NCI-H2081 treated with DMSO at 0.1 percent for 48 hours (cell line): ENCODE measurements at places on chromosomes 16 and 17.

- DNase-seq = no peak
Measured at GRCh38 chr17:39231091-39231561, 5.4 kb upstream of the STAC2 start.

- DNase-seq = no peak
Measured at GRCh38 chr16:29028457-29029167, 43.8 kb downstream of the LAT start.

DNA sequence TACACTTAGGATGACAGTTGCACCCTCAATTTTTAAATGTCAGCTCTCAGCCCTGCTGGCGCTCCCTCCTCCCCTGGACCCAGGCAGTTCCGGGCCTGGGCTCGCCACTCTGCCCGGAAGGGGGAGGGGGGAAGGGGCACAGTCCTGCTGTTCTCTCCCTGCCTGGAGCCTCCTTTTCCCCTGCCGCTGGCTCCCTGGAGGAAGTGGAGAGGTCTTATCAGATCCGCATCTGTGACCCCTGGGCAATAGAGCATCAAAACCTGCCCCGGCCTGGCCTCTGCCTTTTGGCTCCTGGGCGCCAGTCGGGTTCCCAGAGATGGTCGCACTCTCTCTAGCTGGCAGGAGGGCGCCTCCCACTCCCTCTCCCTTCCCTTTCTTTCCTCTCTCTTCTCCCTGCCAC lies 149.3 kb downstream of the IRF8 start:
- no peak for DNase-seq

GRCh38 chr16:14132696-14133048 lies 61.6 kb downstream of the MRTFB start:
- DNase-seq = no peak

GRCh38 chr16:70151941-70152509 lies 21.6 kb upstream of the CLEC18C start:
- no peak for DNase-seq

DNA sequence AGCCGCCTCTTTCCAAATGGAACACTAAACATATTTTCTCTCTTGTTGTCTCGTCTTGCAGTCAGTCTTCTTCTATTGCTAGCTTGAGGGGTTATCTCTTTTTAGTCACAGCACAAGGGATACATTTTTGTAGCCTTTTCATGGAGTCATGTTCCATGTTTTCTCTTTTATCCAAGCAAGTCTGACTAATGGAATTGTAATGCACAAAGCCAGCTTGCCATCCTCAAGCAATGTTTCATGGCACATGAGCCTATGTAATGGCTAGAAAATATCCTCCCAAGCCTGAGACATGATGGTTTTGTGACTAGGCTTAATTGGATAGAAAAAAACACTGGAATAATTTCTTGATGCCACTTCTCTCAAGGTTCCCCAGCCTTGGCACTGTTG lies 414.6 kb upstream of the GOT2 start:
- DNase-seq = no peak

- no peak for DNase-seq
Measured at GRCh38 chr17:77948690-77949114, 9.8 kb upstream of the TNRC6C start.

GRCh38 chr17:16297367-16298139 lies 55.7 kb downstream of the CENPV start:
- no peak for DNase-seq

GRCh38 chr17:8338753-8339140 lies 893 bp upstream of the ODF4 start:
- DNase-seq = no peak

DNA sequence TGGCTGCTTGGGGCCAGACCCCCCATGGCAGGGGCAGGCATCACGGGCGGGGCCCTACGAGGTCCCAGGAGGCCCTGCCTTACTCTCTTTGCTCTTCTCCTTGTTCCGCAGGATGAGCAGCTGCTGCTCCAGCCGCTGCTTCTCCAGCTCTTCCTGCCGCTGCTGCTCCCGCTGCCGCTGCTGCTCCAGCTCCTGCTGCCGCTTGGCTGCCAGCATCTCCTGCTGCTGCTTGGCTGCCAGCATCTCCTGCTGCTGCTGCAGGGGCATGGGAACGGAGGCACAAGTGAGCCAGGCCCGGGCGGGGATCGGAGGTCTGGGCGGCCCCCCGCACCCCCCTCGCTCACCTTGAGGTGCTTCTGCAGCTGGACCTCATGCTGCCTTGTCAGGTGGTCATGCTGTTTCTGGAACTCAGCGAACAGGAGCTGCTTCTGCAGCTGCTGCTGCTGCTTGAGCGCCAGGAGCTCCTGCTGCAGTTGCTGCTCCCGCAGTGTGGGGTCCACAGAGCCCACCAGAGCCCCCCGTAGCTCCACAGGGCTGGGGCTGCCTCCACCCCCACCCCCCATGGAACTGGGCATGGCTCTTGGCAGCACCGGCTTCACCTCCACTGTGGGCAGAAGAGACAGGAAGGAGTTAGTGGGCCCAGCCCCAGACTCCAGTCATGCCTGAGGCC lies 22.8 kb downstream of the G6PC3 start:
- no peak for DNase-seq

GRCh38 chr16:83933885-83934683 lies 19.0 kb upstream of the OSGIN1 start:
- DNase-seq = no peak

DNA sequence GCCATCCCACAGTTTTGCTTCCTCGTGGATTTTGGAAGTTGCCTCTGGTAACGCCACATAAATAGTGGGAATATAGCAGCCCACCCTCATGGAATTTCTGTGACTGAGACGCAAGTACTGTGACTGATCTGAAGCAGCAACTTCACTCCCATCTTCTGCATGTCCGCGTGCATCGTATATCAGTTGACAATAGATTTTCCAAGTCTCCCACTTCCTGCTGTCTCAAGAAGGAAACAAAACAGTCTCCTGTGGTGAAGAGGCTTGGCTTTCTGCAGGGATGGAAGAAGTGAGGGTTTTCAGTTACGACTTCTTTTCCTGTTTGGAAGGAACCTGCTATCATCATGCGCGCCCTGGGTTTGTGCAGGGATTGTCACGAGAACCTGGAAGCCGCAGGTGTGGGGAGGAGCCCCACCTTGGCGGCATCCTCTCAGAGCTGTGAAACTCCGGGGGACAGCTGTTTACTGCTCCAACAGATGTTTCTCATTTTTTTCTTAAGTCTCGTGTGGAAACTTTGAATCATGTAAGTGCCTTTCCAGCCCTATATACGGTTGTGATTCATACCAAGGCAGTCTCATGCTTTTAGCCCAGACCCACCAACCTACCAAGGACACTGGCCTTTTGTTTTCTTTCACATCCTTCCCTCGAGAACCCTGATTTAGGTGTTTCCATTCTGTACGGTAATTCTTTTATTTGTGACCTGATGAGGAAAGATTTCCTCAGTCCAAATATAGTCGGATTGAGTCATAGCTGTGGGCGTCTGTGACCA lies 57.5 kb downstream of the WIPI1 start:
- no peak for DNase-seq

DNA sequence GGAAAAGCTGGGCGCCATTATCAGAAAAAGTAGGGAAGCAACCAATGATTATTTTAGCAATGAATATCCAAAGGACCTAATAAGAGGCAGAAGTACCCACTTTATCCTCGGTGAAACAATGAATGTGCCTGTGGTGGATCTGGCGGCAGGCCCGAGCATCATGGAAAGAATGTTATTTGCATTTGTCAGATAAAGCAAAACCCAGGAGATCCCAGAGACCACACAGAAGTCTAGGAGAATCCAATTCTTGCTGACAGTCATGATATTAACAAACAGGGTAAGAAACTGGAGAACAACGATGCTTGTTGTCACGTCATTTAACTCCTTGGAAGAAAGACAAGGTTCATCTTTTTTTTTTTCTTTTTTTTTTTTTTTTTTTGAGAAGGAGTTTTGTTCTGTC lies 12.0 kb upstream of the TNRC6A start:
- no peak for DNase-seq

GRCh38 chr17:2384439-2385127 lies 16.3 kb downstream of the MNT start:
- no peak for DNase-seq

- no peak for DNase-seq
Measured at GRCh38 chr17:34853924-34854323, 107.3 kb downstream of the CCT6B start.

GRCh38 chr16:85514295-85514597 lies 98.9 kb upstream of the GSE1 start:
- DNase-seq = no peak

DNA sequence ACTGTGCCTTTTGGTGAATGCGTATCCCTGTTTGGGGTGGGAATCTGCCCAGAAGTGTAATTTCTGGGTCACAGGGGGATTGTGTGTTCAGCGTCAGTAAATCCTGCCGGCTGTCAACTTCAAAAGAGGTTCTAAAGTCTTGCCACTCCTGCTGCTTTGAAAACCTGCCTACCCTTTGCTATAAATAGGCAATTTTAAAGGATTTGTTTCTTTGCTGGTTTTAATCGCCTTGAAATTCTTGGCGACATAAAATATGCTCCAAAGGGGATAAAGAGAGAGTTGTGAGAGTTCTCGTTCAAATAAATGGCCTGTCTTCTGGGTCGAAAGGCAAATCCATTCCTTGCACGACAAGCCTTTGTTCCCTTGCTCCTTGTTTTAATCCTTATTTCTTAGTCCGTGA lies 143.4 kb downstream of the IRF8 start:
- DNase-seq = no peak

GRCh38 chr17:60960398-60961065 lies 282.9 kb downstream of the BCAS3 start:
- DNase-seq = no peak

GRCh38 chr17:45386178-45386577 lies 46.5 kb downstream of the ARHGAP27 start:
- no peak for DNase-seq

DNA sequence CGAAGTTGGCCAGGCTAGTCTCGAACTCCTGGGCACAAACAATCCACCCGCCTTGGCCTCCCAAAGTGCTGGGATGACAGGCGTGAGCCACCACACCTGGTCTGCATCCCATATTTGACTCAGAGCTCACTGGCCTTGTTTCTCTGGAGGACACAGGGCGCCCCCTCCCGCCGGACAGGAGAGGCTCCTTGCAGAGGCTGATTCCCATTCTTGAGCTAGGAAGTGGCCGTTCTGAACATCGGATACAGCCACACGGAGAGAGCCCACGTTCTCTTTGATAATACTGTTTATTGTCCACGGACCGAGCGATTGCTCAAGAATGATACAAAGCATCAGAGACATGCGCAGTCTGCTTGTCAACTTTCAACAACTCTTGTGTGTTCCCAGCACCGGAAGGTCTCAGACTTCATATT lies 12.1 kb upstream of the USP36 start:
- DNase-seq = no peak

GRCh38 chr17:41511116-41511515 lies 5.7 kb upstream of the KRT13 start:
- no peak for DNase-seq

- no peak for DNase-seq
Measured at GRCh38 chr16:11098601-11099390, 154.4 kb downstream of the CLEC16A start.

- DNase-seq = no peak
Measured at GRCh38 chr16:56337131-56337857, 88.1 kb downstream of the AMFR start.

DNA sequence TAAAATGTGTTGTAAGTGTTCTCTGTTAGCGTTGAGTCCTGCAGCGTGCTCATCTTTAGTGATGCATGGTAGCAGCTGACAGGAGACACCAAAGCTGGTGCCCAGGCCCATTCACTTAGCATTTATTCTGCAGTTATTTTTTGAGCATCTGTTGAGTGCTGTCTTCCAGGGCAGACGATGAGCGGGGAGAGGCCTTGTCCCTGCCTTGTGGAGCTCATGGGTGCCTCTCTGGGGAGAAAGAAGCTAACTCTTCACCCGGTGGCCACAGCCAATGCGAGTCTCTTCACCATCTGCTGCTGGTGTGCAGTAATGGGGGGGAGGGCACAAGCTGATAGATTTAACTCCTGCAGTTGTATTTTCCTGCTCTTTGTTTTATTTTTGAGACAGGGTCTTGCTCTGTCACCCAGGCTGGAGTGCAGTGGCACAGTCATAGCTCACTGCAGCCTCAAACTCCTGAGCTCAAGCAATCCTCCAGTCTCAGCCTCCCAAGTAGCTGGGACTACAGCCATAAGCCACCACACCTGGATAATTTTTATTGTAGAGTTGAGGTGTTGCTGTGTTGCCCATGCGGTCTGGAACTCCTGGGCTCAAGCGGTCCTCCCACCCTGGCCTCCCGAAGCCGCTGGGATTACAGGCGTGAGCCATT lies 30.5 kb downstream of the GPT2 start:
- no peak for DNase-seq

- no peak for DNase-seq
Measured at GRCh38 chr16:49369651-49370611, 3.7 kb upstream of the C16orf78 start.

GRCh38 chr16:28290859-28291254 lies 1.5 kb upstream of the SBK1 start:
- no peak for DNase-seq

DNA sequence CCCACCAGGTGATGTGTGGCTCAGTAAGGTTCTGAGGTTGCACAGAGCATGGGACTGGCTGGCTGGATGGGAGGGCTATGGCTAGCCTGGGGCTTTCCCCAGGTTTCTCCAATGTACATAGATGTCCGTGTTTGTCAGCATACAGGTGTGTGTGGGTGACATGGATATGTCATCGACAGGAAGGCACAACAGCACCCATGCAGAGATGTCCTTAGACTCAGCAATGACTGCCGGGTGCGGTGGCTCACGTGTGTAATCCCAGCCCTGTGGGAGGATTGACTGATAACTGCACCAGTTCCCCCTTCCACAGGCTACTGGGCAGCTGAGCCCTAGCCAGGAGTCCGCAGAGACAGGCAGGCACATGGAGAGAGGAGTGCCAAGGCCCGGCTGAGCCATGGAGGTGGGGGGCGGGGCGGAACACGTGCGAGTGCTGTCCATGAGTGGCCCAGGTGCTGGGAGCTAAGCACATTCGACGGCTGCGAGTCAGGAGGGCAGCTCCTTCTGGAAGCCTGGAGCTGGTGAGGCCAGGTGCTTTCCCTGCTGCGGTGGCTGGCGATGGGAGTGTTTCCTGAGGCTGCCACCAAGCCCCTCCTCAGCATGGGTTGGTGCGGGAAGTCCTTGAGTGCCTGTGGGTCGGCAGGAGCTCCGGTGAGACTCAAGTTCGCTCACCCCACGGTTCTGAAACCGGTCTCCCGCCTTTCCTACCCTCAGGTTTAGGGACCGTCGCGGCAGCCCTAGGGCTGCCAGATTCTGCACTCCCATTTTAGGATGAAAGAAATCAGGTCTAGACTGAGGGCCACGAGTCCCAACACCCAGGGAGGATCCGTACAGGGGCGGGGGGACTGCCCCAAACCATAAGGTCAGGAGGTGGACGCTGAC lies 858 bp upstream of the ASPSCR1 start:
- DNase-seq = no peak
